ENCODE measurements at places on chromosomes 11 and 22. TPM values are rescaled to one million over a fixed set of nuclear protein-coding genes. Genes with fewer than 3 reads are reported as not detected.
A peak's percentile ranks its signal among the peaks of the same experiment; 100 is the strongest.

The GLB1L2 gene
- not detected for total RNA-seq

The PLAAT3 gene
- 9.0 TPM for total RNA-seq

DNA sequence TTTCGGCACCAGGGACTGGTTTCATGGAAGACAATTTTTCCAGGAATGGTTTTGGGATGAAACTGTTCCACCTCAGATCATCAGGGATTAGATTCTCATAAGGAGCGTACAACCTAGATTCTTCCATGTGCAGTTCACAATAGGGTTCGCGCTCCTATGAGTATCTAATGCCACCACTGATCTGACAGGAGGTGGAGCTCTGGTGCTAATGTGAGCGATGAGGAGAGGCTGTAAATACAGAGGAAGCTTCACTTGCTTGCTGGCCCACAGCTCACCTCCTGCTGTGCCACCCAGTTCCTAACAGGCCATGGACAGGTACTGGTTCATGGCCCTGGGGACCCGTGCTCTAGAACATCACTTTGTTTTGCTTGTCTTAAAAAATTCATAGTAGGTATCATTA is 41.8 kb upstream of the AMPD3 start:
- no peak for DNase-seq

The APBB1 gene
- total RNA-seq = 41.8 TPM

DNA sequence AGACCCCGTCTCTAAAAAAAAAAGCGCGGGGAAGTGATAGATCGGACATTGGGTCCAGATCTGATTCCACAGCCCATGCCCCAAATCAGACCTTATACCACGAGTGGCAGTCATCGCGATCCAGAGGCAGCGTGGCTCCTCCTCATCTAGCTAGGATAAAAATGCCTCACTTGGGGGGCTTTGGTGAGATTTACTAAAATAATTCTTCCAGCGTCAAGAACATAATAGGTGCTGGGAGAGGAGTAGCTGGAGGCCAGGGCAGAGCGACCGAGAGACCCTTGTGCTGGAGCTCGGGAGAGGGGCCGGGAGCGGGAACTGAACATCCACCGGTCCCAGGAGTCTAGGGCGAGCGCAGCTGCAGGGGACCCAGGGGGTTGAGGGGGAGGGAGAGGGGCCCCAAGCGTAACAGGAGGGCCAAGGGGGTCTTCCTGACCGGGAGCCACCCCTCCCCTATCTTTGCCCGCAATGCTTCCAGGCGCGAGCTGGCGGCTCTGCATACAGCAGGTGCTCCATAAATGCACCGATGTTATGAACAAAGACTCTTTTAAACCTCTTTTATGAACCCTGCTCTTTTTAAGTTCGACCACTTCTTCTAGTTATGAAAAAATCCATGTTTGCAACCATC is 823 bp upstream of the CPT1A start:
- DNase-seq = no peak

The SERHL2 gene
- total RNA-seq = 2.2 TPM

The MGAT3 gene
- total RNA-seq = 0.27 TPM

- DNase-seq = peak; percentile 13
Measured at GRCh38 chr11:105179542-105180278, 40.1 kb upstream of the CARD18 start.

GRCh38 chr11:72162891-72163492 is 27.5 kb downstream of the FOLR3 start:
- no peak for DNase-seq

DNA sequence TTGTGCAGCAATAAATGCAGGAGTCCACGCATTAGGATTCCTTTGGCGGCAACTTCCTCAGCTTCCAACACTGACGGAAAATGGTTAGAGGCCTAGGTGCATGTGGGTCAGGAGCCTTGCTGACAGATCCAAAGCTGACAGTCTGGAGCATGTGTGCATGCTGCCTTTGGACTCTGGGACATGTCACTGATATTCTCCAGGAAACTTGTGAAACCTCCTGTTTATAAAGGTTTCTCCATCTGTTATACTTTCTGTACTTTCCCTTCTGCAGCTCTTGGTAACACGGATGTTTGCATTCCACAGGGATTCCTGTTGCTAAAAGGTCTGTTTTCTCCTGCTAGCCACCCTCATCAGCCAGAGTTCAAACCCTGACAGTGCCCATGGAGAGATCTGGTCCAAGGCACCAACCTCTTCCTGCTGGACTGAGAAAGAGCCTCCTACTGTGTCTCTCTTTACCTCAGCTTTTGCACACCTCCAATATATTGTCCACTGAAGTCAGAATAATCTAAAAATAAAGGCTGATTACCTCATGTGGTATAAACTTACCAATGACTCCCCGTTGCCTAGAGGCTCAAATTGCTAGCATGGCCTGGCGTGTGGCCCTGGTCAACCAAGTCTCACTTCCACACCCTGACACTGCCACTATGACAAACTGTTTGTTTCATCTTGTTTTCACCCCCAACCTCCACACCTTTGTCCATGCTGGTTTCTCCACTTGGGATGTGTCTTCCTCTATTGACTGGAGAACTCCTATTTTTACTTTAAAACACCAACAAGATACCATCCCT is 31.1 kb upstream of the LYVE1 start:
- no peak for DNase-seq

DNA sequence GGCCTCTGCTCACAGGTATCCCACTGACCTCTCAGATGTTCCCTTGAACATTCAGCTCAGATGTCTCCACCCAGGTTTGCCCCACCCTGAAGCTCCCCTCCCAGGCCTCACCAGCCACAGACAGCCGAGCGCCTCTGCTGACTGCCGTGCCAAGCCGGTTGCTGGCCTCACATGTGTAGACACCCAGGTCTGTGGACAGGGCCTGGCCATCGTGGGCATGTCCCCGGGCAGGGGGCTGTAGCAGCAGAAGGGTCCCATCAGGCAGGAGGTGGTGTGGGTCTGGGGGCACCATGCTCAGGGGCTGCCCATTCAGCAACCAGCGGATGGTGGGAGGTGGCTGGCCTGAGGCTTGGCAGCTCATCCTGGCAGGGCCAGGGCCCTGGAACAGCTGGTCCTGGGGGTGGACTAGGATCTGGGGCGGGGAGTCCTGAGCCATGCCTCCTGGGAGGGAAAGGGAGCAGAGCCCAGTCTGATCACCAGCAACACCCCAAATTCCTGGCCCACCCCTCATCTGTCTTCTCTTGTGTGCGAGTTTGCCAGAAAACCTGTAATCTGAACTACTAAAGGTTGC is 759 bp downstream of the ROBO4 start:
- peak; percentile 90 for DNase-seq

DNA sequence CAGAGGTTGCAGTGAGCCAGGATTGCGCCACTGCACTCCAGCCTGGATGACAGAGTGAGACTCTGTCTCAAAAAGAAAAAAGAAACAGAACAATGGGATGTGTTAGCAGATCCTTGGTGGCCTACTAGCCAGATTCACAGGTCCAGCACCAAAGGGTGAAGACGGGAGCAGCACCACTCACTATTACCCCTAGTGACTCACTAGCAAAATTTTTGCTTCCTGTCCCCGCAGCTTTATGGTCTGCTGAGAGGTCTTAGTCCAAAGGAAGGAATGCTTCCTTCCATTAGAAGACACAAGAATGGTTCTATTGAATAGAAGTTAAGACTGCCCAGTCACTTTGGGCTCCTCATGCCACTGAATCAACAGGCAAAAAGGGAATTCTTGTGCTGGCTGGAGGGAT is 35.9 kb upstream of the NUP50 start:
- DNase-seq = peak; percentile 41

DNA sequence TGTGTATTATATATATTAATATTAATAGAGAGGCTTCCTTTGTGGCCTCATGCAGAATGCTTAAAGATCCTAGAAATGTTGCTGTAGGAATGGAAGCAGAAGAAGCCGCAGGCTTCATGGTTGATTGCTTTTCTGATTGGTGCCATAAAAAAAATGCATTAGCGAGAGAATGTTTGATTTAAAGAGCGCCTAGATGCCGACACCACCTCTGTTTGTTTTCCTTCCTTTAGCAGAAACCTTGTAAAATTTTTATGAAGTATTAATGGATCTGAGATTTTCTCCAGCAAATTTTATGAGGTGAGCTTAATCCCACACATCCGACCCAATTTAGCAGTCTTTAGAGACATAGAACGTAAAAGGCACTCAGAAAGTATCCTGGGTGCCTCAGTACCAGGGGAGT is 587.5 kb downstream of the NTM start:
- DNase-seq = no peak

The SCGB1A1 gene
- total RNA-seq = not detected

DNA sequence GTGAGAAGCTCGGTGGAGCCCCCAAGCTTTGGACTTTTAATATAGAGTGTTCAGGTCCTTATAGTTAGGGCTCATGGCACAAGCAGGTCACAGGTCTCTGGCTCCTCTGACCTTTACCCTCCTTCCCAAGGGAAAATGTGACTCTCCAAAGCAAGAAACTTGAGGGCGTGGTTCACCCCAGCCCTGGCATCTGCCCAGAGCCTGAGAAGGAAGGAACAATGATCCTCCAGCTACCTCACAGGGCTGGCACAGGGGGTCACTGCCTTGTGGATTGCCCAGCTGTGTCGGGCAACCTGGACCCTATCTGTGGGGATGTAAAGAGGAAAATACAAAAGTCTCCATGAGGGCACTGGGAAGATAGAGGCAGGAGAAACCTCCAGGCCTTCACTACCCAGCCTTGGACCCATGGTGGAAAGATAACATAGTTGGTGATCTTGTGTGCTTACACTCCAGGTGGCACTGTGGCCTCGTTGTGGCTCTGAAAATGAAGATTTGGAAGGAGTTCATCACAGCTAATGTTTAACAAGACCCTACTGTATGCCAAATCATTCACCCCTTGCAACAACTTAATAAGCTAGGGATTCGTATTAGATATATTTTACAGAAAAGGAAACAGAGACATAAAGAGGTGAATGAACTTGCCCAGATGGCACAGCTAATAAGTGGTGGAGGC is 3.8 kb upstream of the ZNF195 start:
- no peak for DNase-seq

- no peak for DNase-seq
Measured at GRCh38 chr22:46028106-46028991, 51.4 kb upstream of the WNT7B start.

DNA sequence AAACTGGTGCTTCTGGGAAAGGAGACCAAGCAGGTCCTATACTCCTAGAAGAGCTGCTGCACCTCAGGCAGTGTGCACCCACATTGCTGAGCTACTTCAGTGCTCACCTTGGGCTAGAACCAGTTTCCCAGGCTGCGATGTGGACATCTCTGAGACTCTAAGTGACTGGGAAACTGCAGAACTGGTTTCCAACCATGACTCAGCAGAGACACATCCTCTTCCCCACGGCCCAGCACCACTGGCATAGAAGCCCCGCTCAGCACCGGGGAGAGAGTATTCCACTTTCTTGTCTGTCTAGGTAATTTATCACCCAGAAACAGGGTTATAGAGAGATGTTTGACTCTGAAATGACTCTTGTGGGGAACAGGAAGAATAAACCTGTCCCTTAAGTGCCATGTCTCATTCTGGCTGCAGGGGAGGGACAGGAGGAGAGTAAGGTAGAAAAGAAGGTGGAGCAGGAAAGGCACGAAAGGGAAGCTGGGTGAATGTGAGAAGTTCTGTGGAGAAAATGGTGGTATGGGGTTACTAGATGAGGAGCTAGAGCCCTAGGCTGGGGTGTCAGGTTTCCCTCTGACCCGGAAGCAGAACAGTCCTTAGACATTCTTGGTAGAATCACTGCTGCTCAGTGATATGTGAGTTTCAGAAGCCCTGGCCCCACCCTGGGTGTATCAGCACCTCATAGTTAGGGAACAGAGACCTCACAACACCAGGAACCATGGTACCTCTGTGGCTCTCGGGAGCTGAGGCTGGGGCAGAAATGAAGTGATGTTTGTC is 340.4 kb upstream of the NCAM1 start:
- DNase-seq = peak; percentile 18

- no peak for DNase-seq
Measured at GRCh38 chr11:69659591-69659990, 15.6 kb downstream of the LTO1 start.

The EIF1AD gene
- total RNA-seq = 26.4 TPM

DNA sequence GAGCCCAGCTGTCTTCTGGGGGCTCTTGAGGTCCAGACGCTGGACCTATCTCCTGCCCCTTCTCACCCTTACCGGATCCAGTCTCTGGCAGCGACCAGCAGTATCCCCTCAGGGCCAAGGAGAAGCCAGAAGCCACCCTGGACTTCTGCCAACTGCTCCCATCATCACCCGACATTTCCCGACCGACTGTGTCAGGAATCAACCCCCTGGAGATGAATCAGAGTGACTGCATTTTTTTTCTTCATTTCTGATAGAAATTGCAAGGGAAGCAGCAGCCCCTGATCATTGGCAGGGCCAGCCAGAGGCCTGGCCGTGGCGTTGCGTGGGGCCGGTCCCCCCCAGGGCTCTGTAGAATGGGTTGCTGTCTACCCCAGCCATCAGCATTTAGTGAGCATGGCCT is 5.2 kb upstream of the LIF start:
- DNase-seq = peak; percentile 49

DNA sequence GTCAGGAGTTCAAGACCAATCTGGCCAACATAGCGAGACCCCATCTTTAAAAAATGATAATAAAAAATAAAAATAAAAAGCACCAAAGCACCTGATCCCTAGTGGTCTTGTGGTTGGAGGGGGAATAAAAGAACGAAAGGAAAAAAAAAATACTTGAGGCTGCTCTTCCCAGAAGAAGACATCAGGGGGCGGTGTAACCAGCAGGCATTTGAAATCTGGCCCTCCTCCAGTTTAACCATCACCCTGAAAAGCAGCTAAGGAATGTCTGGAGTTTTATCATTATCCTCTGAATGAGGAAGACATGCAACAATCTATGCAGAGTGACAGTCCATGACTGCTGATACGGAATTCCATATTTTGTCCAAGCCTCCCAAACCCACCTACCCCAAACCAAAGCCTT is 5.6 kb upstream of the KCTD17 start:
- DNase-seq = peak; percentile 53

GRCh38 chr11:61164606-61165424 is 3.6 kb upstream of the VPS37C start:
- DNase-seq = no peak

The RTN4R gene
- not detected for total RNA-seq

The CAPN5 gene
- 31.0 TPM for total RNA-seq

DNA sequence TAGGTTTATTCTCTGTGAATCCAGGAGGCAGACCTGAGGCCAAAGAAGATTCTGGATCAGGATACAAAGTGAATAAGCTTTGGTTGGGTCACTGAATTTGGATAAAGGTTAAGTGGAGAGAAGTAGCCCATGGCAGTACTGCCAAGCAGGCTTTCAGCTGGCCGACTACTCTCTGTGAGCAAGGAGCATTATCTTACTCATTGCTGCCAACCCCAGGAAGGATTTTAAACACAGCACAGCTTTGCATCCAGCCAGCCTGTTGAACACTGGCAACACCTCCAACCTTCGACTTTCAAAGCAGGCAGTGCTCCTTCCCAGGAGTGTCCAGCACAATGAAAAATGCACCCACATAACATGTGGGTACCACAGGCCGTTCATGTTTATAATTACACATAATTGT is 363.7 kb upstream of the SYN3 start:
- DNase-seq = no peak

DNA sequence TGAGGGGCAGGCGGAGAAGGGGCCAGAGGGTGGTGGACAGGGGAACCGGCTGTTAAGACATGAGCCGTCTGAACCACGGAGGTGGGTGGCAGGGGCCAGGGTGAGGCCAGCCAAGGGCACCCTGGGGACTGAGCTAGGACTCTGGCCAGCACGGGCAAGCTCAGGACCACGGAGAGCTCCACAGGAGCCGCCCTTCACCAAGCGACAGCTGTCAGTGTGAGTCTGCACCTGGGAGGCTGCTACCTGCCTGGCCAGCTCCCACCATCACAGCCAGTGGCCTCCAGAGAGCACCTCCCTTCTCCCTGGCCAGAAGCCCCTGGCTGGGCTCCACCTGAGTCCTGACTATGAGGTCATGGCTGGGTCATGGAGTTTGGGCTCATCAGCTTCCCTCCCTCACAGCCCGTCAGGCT is 21.6 kb downstream of the MGAT3 start:
- no peak for DNase-seq

The KRTAP5-2 gene
- total RNA-seq = not detected

The TPBGL gene
- total RNA-seq = not detected

The TRIM44 gene
- total RNA-seq = 42.1 TPM

The PAX6 gene
- total RNA-seq = 0.63 TPM

Measured in fibroblast of the aortic adventitia (primary cell).